ENCODE measurements at places on chromosomes 2 and 18. TPM values are rescaled to one million over a fixed set of nuclear protein-coding genes. Genes with fewer than 3 reads are reported as not detected.

The COL6A3 gene
- total RNA-seq, result 0.10 TPM

The KCNG2 gene
- total RNA-seq, result not detected

The LIMS3 gene
- total RNA-seq, result 0.32 TPM

The CLEC4F gene
- not detected for total RNA-seq

The SERPINB11 gene
- total RNA-seq, result not detected

The SIX3 gene
- not detected for total RNA-seq

The NPPC gene
- 0.70 TPM for total RNA-seq

- no peak overlapping the region for H3K27ac ChIP-seq
- no peak overlapping the region for H3K4me3 ChIP-seq
- H3K36me3 ChIP-seq, result no peaks in the 10 kb centered on the region
- H3K27me3 ChIP-seq, result no peaks in the 10 kb centered on the region
Measured at GRCh38 chr2:74625658-74626425, 22.3 kb downstream of the M1AP start.

DNA sequence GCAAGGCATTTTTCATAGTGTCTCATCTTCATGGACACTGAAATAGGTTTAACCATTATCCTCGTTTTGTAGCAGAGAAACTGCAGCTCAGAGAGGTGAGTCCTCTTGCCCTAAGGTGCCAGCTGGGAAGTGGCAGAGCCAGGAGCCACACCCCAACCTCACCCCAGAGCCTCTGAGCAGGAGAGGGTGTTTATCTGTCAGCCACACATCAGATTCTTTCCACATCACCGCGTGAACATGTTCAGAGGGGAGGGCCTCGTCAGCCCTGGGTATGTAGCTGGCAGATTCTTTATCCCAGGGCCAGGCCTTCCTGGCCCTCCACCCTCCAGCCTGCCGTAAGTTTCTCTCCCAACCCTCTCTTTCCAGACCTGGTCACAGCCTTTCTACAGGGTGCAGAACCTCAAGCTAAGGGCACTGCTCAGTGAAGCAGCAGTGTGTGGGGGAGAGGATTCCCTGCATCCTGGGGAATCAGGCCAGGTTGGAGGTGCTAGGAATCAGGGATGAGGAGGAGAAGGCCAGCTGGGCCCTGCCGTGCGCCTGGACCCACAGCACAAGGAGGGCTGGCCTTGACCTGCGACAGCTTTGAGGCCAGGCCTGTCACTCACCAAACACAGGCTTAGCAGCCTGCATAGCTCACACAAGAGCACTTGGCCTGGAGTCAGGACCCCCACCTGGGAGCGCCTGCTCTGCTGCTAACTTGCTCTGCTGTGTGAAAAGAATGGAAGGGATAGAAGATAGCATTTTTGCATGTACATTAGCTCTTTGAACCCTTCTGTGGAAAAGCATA lies 111.3 kb upstream of the MCFD2 start:
- no peak overlapping the region for H3K27ac ChIP-seq
- no peaks in the 10 kb centered on the region for H3K27me3 ChIP-seq
- H3K4me1 ChIP-seq, result no peaks in the 10 kb centered on the region
- DNase-seq, result no peak
- peaks cover 4% of the 10 kb centered on the region for H3K36me3 ChIP-seq
- no peak overlapping the region for H3K4me3 ChIP-seq

DNA sequence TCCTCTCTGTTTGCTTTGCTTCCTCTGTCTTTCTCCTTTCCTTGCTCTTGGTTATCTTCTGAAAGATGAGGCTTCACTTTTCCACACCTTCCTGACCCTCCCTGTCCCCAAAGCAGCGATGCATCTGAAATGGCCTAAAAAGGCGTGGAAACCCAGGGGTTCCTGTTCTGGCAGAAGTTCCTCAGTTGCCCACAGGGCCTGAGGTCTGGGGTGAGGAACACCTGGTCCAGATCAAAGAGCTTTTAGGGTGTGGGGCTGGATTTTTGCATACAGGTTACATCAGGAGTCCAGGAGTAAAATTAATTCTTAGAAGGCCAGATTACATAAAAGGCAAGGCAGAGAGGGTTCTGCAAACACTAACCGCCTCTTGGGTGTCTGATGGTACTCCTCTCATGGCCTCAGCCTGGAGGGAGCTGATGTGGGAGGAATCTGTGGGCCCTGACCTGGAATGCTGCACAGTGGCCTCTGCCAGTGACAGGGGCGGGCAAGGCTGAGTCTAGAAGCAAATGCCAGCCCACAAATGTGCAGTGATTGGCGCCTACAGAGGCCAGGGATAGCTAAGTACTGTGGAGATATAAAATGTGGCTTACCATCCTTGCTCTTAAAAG lies 41.8 kb downstream of the INPP4A start:
- H3K27ac ChIP-seq, result no peak overlapping the region
- no peak for DNase-seq
- no peaks in the 10 kb centered on the region for H3K27me3 ChIP-seq

DNA sequence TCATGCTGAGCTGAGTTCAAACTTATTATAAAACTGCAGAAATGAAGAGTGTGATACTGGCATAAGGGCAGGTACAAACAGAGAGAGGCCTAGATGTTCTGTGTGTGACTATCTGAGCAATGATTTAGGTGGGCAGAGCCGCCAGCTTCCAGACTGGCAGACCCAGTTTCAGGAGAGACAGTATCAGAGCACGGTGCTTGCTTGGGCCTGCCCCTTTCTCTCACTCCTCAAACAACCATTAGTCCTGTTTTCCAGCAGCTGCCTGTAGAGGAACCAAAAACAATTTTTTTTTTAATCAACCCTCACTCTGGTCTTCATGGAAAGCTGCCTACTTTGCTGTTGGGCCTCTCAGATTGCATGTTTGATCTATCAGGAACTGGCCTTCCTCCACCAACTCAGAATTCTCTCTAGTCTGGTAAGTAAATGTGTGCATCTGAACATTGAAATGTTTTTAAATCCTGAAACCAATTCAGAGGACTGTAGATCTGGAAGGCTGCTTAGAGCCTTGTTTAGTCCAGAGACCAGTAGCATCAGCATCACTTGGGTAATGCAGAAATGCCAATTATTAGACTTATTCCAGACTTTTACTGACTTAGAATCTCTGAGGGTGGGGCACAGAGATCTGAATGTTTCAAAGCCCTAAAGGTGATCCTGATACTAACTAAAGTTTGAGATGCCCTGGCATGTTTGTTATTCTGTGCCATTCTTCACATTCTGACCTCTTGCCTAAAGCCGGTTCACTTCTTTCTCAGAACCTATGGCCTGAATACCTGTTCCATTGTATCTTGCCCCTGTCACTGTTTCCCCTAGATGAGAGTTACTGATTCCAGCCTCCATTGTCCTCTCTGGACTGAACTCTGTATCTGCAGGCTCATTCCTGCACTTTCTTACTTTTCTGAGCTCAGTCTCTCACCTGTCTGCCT lies 24.8 kb upstream of the CRIM1 start:
- no peaks in the 10 kb centered on the region for H3K4me1 ChIP-seq
- H3K27me3 ChIP-seq, result no peaks in the 10 kb centered on the region

DNA sequence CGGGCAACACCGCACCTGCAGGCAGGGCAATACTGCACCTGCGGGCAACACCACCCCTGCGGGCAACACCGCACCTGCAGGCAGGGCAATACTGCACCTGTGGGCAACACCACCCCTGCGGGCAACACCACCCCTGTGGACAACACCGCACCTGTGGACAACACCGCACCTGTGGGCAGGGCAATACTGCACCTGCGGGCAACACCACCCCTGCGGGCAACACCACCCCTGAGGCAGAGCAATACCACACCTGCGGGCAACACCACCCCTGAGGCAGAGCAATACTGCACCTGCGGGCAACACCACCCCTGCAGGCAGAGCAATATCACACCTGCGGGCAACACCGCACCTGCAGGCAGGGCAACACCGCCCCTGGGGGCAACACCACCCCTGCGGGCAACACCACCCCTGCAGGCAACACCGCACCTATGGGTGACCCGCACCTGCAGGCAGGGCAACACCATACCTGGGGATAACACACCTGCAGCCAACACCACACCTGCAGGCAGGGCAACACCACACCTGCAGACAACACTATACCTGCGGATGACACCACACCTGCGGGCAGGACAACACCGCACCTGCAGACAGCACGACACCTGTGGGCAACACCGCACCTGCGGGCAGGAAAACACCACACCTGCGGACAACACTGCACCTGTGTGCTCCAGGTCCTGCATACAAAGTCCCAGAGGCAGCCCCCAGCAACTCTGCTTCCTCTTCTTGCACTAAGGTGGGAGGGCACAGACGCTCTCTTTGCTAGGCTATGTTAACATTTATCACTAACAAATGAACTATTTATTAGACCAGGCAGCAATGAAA lies 57.7 kb downstream of the EIPR1 start:
- no peaks in the 10 kb centered on the region for H3K4me1 ChIP-seq
- no peak for DNase-seq
- peaks cover 16% of the 10 kb centered on the region for H3K36me3 ChIP-seq

GRCh38 chr2:144548532-144549191 lies 28.7 kb upstream of the ZEB2 start:
- H3K27me3 ChIP-seq, result peaks cover 32% of the 10 kb centered on the region
- no peak overlapping the region for H3K27ac ChIP-seq
- H3K4me1 ChIP-seq, result peaks cover 21% of the 10 kb centered on the region
- H3K36me3 ChIP-seq, result no peaks in the 10 kb centered on the region

GRCh38 chr2:19722531-19722971 lies 179.2 kb downstream of the TTC32 start:
- H3K36me3 ChIP-seq, result no peaks in the 10 kb centered on the region
- no peak for DNase-seq
- no peak overlapping the region for H3K27ac ChIP-seq
- H3K4me3 ChIP-seq, result no peak overlapping the region
- H3K27me3 ChIP-seq, result no peaks in the 10 kb centered on the region

DNA sequence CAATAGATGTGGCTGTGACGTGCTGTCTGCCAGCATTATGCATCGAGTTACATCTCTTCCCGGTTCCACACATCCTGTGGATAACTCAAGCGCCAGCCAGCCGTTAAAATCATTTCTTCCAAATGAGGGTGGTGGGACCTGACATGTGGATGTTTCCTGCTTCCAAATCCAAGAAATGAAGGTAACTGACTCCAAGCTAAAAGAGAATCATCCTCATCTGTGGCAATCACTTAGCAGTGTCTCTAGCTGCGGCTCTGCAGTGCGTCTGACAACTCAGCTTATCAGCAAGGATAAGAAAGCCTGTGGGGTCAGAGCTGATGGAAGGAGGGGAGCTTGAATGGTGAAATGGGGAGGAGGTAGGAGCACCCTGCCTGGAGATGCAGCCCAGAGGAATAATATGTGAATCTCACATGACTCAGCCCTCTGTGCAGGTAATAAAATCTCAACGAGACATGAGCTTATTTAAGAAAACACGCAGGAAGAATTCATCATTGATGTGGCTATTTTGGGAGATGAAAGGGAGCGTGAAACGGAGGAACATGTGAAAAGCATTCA lies 382.2 kb upstream of the TRIB2 start:
- no peaks in the 10 kb centered on the region for H3K4me1 ChIP-seq
- no peaks in the 10 kb centered on the region for H3K36me3 ChIP-seq
- no peak overlapping the region for H3K27ac ChIP-seq
- H3K27me3 ChIP-seq, result no peaks in the 10 kb centered on the region
- DNase-seq, result no peak

- no peak for DNase-seq
- H3K4me1 ChIP-seq, result no peaks in the 10 kb centered on the region
- no peak overlapping the region for H3K4me3 ChIP-seq
- no peaks in the 10 kb centered on the region for H3K27me3 ChIP-seq
- H3K36me3 ChIP-seq, result no peaks in the 10 kb centered on the region
- no peak overlapping the region for H3K27ac ChIP-seq
Measured at GRCh38 chr2:215290980-215291599, 20.8 kb upstream of the ATIC start.

DNA sequence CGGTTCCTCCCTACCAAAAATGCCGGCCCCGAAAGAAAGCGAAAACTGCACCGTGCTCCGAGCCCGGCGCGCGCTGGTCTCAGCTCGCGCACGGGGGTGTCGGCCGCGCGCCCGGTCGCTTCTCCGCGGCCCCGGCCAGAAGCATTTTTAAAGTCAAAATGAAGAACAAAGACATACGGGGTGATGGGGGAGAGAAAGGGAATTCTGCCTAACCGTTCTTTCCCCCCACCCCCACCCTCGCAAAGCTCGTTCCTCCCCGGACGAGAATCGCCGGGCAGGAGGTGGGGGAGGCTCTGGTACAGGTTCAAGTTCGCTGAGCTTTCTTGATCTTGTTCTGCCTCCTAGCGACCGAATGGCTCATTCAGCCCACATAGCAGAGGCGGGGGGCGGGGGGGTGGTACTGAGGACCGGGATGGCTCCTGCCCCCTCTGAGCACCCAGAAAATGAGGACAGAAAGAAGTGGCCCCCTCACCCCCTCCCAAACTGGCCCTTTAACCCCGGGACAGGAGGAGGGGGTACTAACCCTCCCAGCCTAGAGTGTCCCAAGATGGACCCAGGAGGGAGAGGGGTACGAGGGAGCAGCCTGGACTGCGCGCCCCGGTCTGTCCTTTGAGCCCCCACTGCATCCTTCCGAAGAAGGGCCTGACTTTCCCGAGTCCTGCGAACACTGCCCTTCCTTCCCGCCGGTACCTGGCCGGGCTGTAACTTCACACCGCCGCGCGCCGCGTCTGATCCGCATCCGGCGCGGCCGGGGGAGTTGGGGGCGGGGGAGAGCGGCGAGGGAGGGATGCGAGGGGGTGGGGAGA lies 3.1 kb downstream of the BCL11A start:
- peak; percentile 94 for DNase-seq
- H3K27ac ChIP-seq, result peak overlapping the region; percentile 91
- peak overlapping the region; percentile 78 for H3K4me3 ChIP-seq
- H3K27me3 ChIP-seq, result no peaks in the 10 kb centered on the region
- H3K36me3 ChIP-seq, result peaks cover 7% of the 10 kb centered on the region
- H3K4me1 ChIP-seq, result peaks cover 35% of the 10 kb centered on the region

- no peaks in the 10 kb centered on the region for H3K27me3 ChIP-seq
- H3K27ac ChIP-seq, result no peak overlapping the region
- H3K36me3 ChIP-seq, result no peaks in the 10 kb centered on the region
- no peak overlapping the region for H3K4me3 ChIP-seq
- DNase-seq, result no peak
Measured at GRCh38 chr18:63440881-63441280, 18.6 kb upstream of the VPS4B start.

DNA sequence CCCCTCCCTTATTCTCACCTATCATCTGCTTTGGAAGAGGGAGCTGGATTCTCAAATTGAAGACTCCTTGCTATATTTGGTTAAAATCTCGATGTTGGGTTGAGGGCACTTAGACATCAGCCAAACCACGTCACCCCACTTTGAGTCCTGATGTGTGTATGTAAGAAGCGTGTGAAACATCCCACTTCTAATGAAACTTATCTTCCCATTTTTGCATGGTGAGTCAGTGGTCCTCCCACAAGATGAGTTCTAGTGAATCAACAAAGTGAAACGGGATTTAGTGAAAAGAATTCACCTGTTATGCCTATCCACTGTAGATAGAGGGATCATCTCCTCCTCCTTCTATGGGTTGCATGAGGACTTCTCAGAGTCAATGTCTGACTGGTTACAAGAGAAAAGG lies 51.4 kb upstream of the SPRED2 start:
- no peak overlapping the region for H3K4me3 ChIP-seq
- peaks cover 3% of the 10 kb centered on the region for H3K27me3 ChIP-seq
- no peaks in the 10 kb centered on the region for H3K4me1 ChIP-seq
- no peaks in the 10 kb centered on the region for H3K36me3 ChIP-seq
